ENCODE measurements at places on chromosomes 7 and 10. TPM values are rescaled to one million over a fixed set of nuclear protein-coding genes. Genes with fewer than 3 reads are reported as not detected.

HOXA6 gene
- not detected for total RNA-seq

NME8 gene
- not detected for total RNA-seq

CEP55 gene
- total RNA-seq = 2.7 TPM

SNCG gene
- 2.8 TPM for total RNA-seq

MYH16 gene
- total RNA-seq = not detected

SFRP4 gene
- total RNA-seq = 171 TPM

YWHAG gene
- total RNA-seq = 115 TPM

RBM17 gene
- total RNA-seq = 68.9 TPM

MOGAT3 gene
- not detected for total RNA-seq

GATA3 gene
- total RNA-seq = not detected

COL28A1 gene
- total RNA-seq = 0.09 TPM

OR2AE1 gene
- 0.65 TPM for total RNA-seq

SVOPL gene
- not detected for total RNA-seq

MYL10 gene
- total RNA-seq = not detected

LIPA gene
- 55.2 TPM for total RNA-seq

DKK1 gene
- total RNA-seq = 123 TPM

LAMB1 gene
- total RNA-seq = 332 TPM

MBLAC1 gene
- total RNA-seq = 1.9 TPM

PNLIPRP3 gene
- total RNA-seq = not detected

CPA4 gene
- 29.6 TPM for total RNA-seq

ZNF277 gene
- total RNA-seq = 41.4 TPM

INA gene
- 0.33 TPM for total RNA-seq

PRR15 gene
- total RNA-seq = 2.4 TPM

TCAF2 gene
- 1.6 TPM for total RNA-seq

SEC61G gene
- total RNA-seq = 764 TPM

PSAP gene
- 615 TPM for total RNA-seq

ACBD7 gene
- total RNA-seq = 0.99 TPM

FAM25C gene
- not detected for total RNA-seq

AS3MT gene
- 7.0 TPM for total RNA-seq

NRG3 gene
- not detected for total RNA-seq

FAM13C gene
- 9.1 TPM for total RNA-seq

HOXA13 gene
- not detected for total RNA-seq

DEPP1 gene
- 73.8 TPM for total RNA-seq

TMEM236 gene
- total RNA-seq = 0.09 TPM

PON1 gene
- not detected for total RNA-seq

ACHE gene
- total RNA-seq = 0.16 TPM

PVRIG gene
- not detected for total RNA-seq

FKBP6 gene
- total RNA-seq = not detected

FFAR4 gene
- total RNA-seq = not detected
